Ovary (tissue), 10 donors: ENCODE measurements at places on chromosomes 3 and 15. TPM values are rescaled to one million over a fixed set of nuclear protein-coding genes. Genes with fewer than 3 reads are reported as not detected.

- H3K4me1 ChIP-seq, result no peaks in the 10 kb centered on the region
- DNase-seq, result no peak
- no peaks in the 10 kb centered on the region for H3K27me3 ChIP-seq
Measured at GRCh38 chr3:34919025-34919424, 720.3 kb upstream of the ARPP21 start.

- H3K27ac ChIP-seq, result no peak overlapping the region
- H3K27me3 ChIP-seq, result no peaks in the 10 kb centered on the region
- no peaks in the 10 kb centered on the region for H3K36me3 ChIP-seq
- no peaks in the 10 kb centered on the region for H3K4me1 ChIP-seq
Measured at GRCh38 chr3:143677430-143677829, 170.8 kb downstream of the SLC9A9 start.

GRCh38 chr15:31384568-31384967 is 57.9 kb downstream of the KLF13 start:
- peaks cover 2% of the 10 kb centered on the region for H3K4me1 ChIP-seq
- DNase-seq, result no peak
- no peak overlapping the region for H3K4me3 ChIP-seq
- H3K36me3 ChIP-seq, result no peaks in the 10 kb centered on the region
- H3K27ac ChIP-seq, result no peak overlapping the region

DNA sequence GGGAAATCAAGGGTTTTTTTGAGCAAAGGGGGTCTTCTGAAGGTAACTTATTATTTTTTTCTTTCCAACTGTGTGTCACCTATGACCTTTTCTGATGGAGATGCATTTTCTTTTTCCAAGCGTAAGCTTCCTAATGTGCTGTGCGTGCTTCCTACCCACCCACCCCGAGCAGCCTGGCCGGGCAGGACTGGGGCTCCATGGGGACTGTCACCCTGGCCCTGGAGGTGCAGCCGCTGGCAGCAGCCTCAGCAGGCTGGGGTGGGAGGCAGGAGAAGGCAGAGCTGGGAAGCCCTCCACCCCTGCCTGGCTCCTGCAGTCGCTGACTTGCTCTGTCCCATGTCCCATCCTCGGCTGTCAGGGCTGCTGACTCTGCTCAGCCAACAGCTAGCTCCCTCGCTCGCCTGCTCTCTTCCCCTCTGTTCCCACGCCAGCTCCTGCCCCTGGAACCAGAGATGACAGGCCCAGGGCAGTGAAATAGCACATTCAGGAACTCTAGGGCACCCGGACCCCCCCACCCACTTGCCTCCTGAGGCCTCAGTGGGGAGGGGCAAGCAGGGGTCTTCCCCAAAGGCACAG is 21.4 kb downstream of the IDH2 start:
- H3K27me3 ChIP-seq, result no peaks in the 10 kb centered on the region
- DNase-seq, result no peak
- no peaks in the 10 kb centered on the region for H3K36me3 ChIP-seq
- H3K27ac ChIP-seq, result no peak overlapping the region

- no peaks in the 10 kb centered on the region for H3K36me3 ChIP-seq
- no peak overlapping the region for H3K27ac ChIP-seq
- H3K27me3 ChIP-seq, result no peaks in the 10 kb centered on the region
- peaks cover 2% of the 10 kb centered on the region for H3K4me1 ChIP-seq
- DNase-seq, result no peak
Measured at GRCh38 chr3:112781599-112781998, 65.1 kb downstream of the CD200R1L start.

GRCh38 chr3:62187022-62187431 is 186.3 kb downstream of the FEZF2 start:
- DNase-seq, result peak; percentile 48
- no peaks in the 10 kb centered on the region for H3K27me3 ChIP-seq
- no peak overlapping the region for H3K4me3 ChIP-seq
- H3K4me1 ChIP-seq, result peaks cover 15% of the 10 kb centered on the region
- H3K36me3 ChIP-seq, result no peaks in the 10 kb centered on the region
- peak overlapping the region; percentile 34 for H3K27ac ChIP-seq

DNA sequence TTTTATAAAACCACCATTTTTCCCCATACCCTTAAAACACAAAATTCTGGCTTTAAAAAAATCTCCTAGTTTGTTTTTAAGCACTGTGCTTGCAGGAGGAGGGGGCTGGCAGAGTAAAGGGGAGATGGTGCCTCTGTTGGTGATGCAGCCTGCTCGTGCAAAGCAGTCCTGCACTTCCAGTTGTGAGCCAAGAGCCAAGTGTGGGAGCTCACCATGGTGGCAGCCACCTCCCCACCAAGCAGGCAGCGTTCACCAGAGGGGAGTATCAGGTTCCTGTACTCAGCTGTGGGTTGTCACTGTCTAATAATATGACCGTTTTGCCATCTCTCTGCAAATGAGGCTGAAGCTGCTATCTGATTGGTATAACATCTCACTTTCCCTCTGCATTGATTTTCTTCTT is 164.8 kb downstream of the SYNPR start:
- no peaks in the 10 kb centered on the region for H3K36me3 ChIP-seq
- H3K27me3 ChIP-seq, result no peaks in the 10 kb centered on the region
- H3K27ac ChIP-seq, result no peak overlapping the region
- H3K4me1 ChIP-seq, result no peaks in the 10 kb centered on the region
- no peak overlapping the region for H3K4me3 ChIP-seq
- no peak for DNase-seq

DNA sequence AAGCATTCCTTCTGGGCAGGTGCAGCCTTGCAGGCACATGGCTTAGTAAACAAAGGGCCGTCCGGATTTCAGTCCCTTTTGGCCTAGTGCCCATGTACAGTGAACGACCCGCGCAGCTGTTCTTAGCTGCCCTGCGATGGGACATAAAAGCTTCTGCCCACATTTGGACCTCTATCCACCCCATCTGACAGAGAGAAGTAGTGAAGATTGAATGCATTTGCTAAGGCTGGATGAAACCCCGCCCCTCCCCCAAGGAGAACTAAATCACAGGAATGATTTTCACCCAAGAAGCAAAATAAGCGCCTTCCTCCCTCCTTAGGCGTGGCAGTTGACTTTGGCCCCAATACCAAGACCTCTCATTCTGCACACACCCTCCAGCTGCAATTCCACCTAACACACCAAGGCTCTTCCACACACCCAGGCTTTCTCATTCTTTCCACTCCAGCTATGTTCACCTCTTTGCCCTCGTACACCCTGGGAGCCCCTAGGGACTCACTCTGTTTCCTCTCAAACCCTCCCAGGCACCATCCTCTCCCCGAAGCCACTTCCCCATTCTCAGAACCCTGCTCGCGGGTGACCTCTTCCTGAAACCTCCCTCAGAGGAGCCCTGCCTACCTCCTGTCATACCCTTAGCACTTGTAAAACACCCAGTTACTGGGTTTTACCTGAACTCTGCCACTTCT is 14.1 kb upstream of the HRH1 start:
- no peak overlapping the region for H3K4me3 ChIP-seq
- H3K27me3 ChIP-seq, result no peaks in the 10 kb centered on the region

GRCh38 chr15:95864467-95864886 is 466.0 kb upstream of the NR2F2 start:
- peaks cover 6% of the 10 kb centered on the region for H3K4me1 ChIP-seq
- no peaks in the 10 kb centered on the region for H3K36me3 ChIP-seq
- H3K27me3 ChIP-seq, result no peaks in the 10 kb centered on the region
- H3K27ac ChIP-seq, result no peak overlapping the region

DNA sequence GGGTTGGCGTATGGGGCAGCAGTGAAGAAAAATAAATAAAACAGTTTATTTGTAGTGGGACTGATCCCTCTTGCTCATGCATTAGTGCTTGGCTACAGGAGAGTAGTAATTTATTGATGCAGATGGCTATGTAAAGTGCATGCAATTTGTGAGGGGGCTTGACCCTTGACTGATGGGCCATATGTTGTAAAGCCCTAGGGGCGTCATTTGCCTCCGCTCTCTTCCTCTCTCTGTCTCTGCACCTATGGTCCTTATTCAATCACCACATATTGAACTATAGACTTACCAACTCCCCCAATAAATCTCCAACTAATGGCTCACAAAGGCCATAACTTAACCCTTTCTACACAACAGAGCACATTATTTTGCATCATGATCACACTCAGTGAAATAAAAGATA is 227.7 kb downstream of the ROBO2 start:
- no peak for DNase-seq
- no peak overlapping the region for H3K4me3 ChIP-seq
- H3K4me1 ChIP-seq, result no peaks in the 10 kb centered on the region
- H3K36me3 ChIP-seq, result no peaks in the 10 kb centered on the region

DNA sequence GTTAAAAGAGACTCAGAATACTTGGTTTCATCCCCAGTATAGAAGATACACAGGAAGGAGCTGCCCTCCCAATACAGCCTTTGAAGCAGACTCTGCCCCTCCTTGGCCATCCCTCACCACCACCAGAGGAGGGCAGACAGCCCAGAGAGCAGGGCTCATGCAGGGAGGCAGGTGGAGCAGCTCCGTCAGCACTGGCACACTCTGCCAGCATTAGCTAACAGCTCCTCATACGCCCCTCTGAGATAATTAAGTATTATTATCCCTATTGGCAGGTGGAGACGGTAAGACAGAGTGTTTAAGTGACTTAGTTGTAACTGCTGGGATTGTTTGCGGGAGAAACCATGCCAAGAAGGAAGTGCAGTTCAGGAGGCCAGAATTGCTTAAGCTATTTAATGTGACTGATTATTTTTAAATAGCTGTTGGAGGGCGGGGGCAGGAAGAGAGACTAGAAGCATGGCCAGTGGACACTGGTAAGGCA is 434.0 kb downstream of the EPHB1 start:
- no peaks in the 10 kb centered on the region for H3K27me3 ChIP-seq
- no peak for DNase-seq
- no peak overlapping the region for H3K4me3 ChIP-seq
- no peak overlapping the region for H3K27ac ChIP-seq

GRCh38 chr3:47888986-47889757 is 86.2 kb downstream of the DHX30 start:
- H3K4me1 ChIP-seq, result peaks cover 15% of the 10 kb centered on the region
- no peak for DNase-seq
- H3K27ac ChIP-seq, result no peak overlapping the region

The PAQR5 gene
- total RNA-seq, result 0.50 TPM

The B3GALNT1 gene
- 12.9 TPM for total RNA-seq

The VPS8 gene
- total RNA-seq, result 47.7 TPM
